ENCODE measurements at places on chromosomes 11 and 22.

GRCh38 chr11:114314096-114314495 lies 17.9 kb downstream of the NNMT start:
- DNase-seq: no peak

DNA sequence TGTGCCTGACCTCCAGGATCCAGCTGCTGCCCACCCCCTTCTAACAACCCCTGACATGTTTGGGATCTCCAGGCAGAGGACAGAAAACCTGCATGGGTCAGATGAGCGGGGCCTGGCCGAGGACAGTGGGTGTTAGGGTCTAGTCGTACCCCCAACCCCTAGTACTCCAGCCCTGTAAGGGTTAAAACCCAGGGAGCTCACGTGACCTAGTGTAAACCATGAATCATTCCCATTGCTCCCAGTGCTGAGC lies 89.1 kb upstream of the CRYBB3 start:
- no peak for DNase-seq

GRCh38 chr22:47369020-47369419 lies 606.6 kb downstream of the TBC1D22A start:
- no peak for DNase-seq

DNA sequence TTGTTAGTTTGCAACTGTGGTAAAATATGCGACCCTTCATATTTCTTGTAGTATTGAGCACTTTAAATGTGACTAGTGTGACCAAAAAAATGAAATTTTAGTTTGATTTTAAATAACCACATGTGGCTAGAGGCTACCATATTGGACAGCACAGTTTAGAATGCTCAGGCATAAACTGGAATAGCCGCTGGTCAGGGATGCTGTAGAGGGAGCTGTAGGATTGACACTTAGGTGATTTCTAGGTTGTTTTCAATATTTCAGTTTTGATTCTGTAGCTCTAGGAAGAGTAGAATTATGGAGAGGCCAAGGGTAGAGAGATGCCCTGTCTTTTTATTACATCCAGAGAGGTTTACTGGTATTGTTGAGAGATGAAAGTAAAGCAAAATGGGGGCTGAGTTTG lies 10.8 kb upstream of the VSIG10L2 start:
- no peak for DNase-seq

DNA sequence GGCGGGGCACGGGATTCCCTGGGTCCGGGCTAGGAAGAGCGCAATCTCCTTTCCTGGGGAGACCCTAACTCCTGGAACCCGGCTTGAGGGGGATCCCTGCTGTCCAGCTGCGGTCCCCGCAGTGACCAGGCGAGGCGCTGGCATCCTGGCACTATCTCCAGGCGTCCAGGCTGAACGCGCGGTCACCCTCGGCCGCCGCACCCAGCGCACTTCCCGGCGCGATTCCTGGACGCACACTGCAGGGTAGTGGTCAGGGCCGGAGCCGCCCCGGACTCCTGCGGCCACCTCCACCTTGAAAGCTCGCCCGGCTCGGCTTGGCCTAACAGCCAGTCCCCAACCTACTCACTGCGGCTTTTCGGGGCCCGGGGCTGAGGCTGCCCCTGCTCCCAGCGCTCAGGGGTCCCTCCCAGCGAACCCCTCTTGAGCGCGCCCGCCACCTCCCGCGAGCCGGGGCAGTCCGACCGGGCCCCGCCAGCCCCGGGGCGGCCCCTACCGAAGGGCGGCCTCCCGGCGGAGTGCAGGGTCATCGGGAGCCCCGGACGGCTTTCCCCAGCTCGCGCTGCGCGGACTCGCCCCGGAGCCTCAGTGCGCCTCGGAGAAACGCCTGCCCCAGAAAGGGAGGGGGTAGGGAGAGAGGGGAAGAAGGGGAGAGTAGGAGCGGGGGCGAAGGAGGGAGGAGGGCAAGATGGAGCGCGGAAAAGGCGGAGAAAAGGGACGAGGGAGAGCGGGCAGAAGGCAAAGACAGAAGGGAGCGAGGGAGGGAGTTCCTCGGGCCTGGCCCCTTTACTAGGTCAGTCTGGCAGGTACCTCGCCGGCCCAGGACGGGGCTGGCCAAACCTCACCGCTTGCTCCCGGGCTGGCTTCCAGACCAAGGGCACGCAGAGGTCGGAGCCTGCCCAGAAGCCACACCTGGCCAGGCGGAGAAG lies 1.0 kb downstream of the POU2AF3 start:
- no peak for DNase-seq

- DNase-seq: no peak
These were observed 131.1 kb downstream of the MED15 start for GRCh38 chr22:20638507-20638870.

- no peak for DNase-seq
These were observed 22.4 kb upstream of the APOBEC3A start for GRCh38 chr22:38935023-38935422.

DNA sequence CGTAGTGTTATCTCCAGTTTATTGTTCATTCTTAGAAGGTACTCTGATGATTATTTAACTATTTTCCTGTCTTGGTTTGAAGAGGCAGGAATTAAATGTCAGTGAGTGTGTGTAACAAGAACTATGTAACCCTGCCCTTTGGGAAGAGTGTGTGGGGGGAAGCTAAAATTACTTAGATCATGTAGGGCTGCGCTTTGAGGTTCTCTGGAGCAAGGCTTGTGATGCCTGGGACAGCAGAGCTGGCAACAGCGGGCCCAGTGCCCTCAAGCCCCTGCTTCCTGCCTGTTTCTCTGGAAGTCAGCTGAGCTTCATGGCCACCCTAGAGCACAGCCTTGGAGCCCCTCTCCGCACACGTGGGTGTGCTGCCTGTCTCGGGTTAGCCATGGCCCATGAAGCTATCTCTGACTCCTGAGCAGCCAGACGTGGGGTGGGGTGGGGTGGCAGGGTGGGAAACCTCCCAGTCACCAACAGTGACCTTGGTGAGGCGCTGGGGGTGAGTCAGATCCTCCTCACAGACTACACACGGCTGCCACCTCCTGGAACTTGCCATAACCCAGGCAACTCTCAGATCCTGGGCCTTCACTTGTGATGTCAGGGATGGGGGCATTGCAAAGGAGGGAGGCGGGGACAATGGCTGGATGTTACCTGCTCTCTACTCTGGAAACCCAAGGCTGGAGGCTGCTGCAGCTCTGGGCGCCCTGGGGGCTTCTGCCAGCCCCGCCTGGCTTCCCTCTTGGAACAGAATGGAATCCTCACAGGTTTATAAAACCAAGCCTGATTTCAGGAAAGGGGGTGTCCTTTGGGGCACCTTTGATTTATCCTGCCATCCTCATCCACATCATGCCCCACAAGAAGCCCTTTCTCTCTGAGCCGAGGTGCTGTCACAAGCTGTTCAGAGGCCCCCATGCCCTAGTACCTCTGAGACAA lies 88.6 kb downstream of the SNX19 start:
- DNase-seq: no peak

GRCh38 chr22:22546490-22546889 lies 12.6 kb downstream of the PRAME start:
- DNase-seq: no peak

GRCh38 chr11:134441706-134442105 lies 29.7 kb upstream of the B3GAT1 start:
- DNase-seq: no peak

DNA sequence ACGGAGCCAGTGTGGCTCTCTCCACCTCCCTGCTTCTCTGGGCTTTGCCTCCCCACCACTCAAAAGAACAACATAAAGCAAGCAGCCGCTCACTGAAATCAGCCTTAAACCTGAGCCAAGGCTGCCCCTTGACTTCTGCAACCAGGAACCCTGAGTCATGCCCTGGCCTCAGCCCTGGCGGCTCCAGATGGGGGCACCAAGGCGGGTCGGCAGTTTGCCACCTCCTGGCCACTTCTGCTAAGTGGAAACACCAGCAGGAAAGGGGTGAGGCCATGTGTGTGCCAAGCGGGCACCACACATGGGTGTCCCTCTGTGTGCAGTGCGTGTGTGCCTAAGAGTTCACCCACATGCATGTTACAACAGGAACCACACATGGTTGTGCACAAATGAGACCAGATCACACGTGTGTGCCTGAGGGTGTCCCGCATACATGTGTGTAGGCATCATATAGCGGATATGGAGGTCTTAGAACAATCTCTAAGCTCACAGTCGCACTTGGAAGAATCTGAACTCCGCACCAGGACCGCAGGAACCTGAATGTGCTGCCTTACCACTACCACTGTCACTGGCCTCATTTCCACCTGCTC lies 221.2 kb downstream of the MN1 start:
- DNase-seq: no peak

DNA sequence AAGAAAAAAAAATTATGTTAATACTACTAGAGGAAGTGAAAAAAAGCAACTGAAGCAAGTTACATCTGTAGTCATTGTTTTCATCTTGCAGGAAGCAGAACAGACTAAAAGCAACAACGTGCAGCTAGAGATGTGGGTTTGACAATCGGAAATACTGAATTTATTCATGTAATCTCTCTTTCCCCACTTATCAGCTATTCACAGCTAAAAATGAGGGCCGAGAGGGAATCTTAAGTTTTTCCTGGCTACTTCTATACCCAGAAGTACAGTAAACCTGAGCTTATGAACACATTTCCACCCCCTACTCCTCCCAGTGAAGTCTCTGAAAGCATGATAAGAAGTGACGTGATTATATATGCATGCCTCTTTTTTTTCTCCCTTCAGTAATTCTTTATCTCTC lies 116.5 kb downstream of the SPON1 start:
- peak; percentile 59 for DNase-seq

GRCh38 chr11:2036863-2037486 lies 39.3 kb upstream of the H19 start:
- DNase-seq: no peak

- DNase-seq: no peak
These were observed 86.1 kb downstream of the ADAMTS15 start for GRCh38 chr11:130534551-130534950.

GRCh38 chr11:26319906-26320305 lies 12.0 kb upstream of the ANO3 start:
- DNase-seq: no peak

DNA sequence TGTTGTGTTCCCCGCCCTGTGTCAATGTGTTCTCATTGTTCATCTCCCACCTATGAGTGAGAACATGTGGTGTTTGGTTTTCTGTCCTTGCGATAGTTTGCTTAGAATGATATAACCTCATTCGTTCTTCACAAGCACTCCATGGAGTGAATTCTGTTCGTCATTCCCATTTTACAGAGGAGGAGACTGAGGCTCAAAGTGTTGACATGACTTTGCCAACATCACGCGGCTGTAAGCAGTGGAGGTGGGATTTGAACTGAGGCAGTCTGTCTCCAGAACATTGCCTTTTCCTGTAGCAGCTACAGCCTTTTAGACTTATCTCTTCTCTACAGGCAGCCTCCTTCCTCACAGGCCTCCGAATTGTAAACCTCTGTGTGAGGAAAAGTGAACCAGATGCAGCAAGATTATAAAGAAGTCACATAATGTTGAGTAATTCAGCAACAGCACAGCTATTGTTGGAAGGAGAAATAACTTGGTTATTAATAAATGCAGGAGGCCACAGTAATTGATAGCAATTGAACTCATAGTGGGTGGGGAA lies 74.6 kb downstream of the MYO18B start:
- DNase-seq: no peak

- DNase-seq: no peak
These were observed 603 bp upstream of the ZFTA start for GRCh38 chr11:63769042-63769713.

- DNase-seq: no peak
These were observed 294.5 kb downstream of the TBC1D22A start for GRCh38 chr22:47056776-47057470.

GRCh38 chr22:25840891-25841290 lies 98.9 kb downstream of the MYO18B start:
- no peak for DNase-seq

- DNase-seq: no peak
These were observed 121.5 kb downstream of the CCDC34 start for GRCh38 chr11:27241311-27242122.

DNA sequence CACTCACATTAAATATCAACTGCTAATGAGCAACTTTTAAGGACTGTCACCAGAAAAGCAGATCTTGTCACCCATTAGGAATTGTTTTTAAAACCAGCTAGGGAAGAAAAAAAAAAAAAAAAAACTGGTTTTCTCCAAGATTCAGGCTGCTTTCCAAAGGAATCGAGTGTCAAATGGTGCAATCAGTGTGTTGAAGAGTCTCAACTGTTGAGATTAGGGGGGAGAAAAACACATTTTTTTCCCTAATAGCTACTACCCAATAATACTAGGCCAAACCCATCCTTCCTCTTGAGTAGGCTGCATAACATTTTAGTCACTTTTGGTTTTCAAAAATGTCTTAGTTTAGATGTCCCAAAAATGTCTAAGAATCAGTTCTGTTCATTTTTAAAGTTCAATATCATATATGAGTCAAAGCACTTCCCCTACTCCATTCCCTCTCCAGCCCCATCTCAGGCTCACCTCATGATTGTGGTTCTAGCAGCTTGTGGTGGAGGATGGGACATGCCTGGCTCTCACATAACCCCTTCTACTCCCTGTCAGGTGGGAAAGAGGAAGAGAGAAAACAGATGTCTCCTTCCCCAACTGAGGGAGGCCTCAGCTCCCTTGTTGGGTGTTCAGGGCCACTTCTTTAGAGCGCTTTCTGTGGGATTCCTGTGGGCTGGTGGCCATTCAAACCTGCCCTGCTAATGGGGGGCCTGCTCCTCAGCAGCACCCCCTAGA lies 193.6 kb downstream of the CWF19L2 start:
- no peak for DNase-seq

DNA sequence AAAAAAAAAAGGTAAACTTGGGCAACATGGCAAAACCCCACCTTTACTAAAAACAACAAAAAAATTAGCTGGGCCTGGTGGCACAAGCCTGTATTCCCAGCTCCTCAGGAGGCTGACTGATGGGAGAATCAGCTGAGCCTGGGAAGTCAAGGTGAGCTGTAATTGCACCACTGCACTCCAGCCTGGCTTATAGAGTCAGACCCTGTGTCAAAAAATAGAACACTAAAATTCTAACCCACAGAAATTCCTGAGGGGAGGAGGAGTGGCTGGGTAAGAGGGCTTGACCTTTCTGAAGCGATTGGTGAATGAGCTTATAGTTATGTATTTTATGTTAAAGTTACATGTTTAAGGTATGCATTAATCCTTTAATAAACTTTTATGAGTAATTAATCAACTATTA lies 53.3 kb downstream of the FAT3 start:
- no peak for DNase-seq

GRCh38 chr11:3000032-3000961 lies 8.2 kb upstream of the NAP1L4 start:
- no peak for DNase-seq

GRCh38 chr22:19760951-19761724 lies 560 bp downstream of the TBX1 start:
- no peak for DNase-seq

GRCh38 chr11:3735827-3736226 lies 61.5 kb downstream of the NUP98 start:
- DNase-seq: no peak

DNA sequence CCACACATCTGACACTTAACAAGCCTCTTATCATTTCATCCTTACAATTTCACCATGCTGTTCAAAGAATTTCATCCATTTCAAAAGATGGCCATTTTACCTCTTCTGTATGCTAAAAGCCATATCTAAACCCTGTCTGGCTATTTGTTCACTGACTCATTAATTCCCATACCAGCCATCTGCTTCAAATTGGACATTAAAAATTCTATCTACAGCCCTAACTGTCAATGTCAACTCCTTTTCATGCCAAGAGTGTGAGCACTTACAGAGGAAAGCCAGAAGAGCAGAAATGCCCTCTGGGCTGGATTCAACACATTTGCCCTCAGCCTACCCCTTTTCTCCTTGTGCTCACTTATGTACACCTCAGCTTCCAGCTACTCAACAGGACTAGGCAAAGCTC lies 59.2 kb downstream of the SYTL2 start:
- no peak for DNase-seq

- no peak for DNase-seq
These were observed 151.8 kb downstream of the NAV2 start for GRCh38 chr11:19864141-19865140.

Measured in T-helper 2 cell (primary cell).